ENCODE measurements at places on chromosomes 7 and 10.

- no peak for DNase-seq
Observed at GRCh38 chr7:28979776-28980175, 21.6 kb upstream of the TRIL start.

DNA sequence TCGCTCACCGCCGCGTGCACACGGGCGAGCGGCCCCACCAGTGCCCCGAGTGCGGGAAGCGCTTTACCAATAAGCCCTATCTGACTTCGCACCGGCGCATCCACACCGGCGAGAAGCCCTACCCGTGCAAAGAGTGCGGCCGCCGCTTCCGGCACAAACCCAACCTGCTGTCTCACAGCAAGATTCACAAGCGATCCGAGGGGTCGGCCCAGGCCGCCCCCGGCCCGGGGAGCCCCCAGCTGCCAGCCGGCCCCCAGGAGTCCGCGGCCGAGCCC is 3.3 kb downstream of the REPIN1 start:
- no peak for DNase-seq

DNA sequence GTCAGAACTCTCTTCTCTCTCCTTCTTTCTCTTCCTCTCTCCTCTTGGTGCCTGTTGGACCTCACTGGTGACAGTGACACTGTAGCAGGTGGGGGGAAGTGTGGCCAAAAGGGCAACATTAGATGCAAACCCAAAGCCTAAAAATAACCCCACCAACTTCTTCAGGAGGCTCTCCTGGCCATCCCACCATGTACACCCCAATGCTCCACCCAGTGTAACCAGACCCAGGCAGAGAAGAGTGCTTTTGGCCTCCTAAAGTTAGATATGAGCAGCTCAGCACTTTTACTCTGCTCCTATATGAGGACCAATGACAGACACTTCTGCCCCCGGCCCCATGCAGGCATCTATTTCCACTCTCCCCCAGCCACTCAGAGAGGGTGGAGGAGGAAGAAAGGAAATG is 5.5 kb downstream of the MYOZ1 start:
- DNase-seq = no peak

DNA sequence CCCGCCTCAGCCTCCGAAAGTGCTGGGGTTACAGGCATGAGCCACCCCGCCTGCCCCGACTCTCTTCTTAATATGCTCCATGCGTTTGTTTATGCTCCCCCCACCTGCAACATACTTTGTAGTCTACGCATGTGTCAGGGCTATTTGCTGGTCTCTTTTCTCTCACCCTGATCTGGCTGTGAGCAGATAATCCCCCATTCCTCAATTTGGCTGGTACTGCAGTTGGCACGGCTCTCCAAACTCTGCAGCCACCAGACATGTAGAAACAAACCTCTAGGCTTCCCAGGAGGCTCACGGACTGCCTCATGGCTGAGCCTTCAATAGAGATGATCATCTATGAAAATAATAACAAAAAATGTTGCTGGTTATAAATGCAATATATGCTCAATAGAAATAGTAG is 540.3 kb upstream of the GALNT17 start:
- DNase-seq = no peak

DNA sequence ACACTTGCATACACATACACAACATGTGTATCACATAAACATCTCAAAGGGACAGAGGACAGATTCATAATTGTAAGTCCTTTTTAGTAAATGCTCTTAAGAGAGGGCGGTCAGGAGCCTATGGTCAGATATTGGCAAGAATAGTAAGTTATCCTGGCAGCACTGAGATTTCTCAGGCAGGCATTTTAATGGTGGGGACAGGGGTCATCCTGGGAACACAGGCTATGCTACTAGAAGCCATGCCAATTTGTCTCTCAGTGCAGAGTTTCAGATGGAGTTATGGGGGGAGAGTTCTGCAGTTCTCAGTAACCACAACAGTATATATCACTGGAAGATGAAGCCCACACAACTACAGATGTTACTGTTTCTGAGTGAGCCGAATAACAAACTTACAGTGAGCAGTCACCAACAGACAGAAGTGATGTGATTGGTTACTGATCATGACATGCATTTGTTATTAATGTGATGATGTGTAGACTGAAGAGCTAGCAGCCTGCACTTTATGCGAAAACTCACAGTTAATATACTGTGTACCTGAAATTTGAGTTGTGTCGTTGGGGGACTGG is 16.4 kb downstream of the ZNF487 start:
- DNase-seq = no peak

DNA sequence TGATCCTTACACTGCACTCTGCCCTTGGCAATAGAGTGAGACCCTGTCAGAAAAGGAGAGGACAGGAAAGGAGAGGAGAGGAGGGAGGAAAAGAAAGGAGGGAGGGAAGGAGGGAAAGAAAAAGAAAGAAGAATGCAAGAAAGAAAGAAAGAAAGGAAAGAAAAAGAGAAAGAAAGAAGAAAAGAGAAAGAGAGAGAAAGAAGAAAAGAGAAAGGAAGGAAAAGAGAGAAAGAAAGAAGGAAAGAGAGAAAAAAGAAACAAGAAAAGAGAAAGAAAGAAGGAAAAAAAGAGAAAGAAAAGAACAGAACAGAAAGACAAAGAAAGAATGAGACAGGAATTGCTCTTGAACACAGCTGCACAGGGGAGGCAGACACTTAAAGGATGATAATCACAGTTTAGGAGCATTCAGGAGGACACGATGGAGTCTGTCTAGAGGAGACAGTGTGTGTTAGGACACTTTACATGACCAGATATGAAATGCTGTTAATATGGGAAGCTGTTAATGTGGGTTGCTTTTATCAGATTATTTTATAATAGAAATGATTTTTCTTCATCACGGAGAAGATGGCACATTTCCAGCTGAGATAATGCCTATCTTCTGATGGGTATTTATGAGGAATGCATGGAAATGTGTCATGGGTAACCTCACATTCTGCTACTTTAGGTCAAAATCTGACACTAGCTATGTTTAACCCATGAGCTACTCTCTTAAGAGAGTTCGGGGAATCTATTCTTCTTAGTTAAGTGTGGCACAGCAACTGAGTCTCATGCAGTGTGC is 160.5 kb downstream of the BAMBI start:
- no peak for DNase-seq

DNA sequence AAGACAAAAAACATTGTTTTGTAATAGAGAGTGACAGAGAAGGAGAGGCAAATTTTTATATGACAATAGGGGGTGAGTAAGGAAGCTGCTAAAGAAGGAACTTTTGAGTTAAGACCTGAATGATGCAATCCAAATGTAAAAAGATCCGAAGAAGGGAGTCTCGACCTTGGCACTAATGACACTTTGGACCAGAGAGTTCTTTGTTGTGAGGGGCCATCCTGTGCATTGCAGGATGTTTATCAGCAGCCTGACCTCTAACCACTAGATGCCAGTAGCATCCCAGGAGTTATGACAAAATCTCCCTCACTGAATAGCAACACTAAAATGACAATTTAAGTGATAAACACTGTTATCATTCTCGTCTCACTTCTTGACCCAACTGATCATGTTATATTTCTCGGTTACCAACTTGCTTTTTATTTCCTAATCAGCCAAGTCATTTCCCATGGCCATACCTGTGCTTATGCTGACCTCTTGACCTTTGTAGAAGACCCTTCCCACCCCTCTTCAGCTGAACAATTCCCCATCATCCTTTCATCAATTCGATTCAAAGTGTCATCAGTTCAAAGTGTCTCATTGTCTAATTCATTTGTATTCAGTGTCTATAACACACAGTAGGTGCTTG is 30.0 kb downstream of the DGKI start:
- peak; percentile 47 for DNase-seq

DNA sequence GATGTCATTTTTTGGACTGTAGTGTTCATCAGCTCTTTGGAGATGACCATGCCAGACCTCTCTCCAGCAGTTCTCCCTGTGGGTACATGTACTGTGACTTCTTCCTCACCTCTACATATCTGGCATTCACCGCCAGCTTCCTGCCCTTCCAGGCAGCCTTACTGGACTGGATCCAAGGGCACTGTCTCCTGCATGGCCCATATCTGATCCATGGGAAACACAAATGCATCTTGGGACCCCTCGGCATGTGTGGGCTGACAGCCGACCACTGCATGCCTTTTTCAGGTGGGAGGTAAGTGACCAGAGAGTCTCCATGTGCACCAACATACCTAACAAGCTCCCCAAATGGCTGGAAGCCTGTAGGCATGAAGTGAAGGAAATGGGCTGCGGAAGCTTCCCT is 3.9 kb upstream of the BLVRA start:
- no peak for DNase-seq

- DNase-seq = no peak
Observed at GRCh38 chr7:19293431-19293830, 148.2 kb upstream of the FERD3L start.

DNA sequence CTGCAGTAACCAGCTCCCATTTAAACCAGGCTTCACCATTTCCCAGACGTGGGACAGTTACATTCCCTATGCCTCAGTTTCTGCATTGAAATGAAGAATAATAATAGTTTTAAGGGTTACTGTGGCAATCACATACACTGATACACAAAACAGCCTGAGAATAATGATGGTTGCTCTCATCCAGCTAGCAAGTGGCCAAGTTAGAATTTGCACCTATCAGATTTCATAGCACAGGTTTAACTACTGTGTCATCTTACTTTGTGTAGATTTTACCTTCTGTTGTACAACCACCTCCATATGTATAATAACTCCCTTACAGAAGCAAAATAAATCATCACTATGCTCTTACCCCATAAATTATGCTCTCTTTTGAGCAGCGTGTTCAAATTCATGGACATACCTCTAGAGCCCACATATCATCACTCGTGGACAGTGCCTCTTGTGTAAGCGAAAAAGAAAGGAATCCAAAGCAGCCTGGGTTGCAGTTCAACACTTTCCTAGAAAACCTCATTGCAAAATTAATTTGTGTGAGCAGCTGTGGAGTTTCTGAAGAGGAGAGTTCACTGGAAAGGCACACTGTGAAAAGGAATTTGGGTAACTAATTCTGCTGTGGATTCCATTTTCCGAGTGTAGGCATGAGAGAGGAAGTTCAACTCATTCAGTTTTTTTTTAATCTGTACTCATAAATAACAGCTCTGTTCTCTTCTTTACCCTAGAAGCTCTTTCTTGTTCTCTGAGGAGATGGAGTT is 492.5 kb downstream of the ARL4A start:
- DNase-seq = no peak

GRCh38 chr7:2508327-2509215 is 11.0 kb upstream of the LFNG start:
- DNase-seq = no peak

DNA sequence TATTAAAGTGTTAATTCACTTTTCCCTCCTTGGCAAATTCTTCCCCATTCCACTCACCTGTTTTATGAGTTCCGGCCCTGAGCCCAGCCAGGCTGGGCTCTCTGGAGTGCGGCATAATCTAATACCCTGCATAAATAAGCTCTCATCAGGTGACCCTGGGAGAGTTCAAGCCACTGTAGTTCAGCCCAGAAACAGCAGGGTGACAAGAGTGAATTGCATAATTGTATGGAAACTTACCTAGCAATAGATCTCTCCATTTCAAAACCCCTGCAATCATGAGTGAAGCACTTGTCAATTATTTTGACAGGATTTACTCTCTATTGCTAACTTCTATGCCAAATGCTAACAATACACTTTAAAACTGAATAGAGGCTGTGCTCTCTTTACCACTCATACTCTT is 94.7 kb downstream of the OSBPL3 start:
- DNase-seq = no peak

GRCh38 chr10:89669985-89670384 is 24.9 kb upstream of the PANK1 start:
- DNase-seq = no peak

DNA sequence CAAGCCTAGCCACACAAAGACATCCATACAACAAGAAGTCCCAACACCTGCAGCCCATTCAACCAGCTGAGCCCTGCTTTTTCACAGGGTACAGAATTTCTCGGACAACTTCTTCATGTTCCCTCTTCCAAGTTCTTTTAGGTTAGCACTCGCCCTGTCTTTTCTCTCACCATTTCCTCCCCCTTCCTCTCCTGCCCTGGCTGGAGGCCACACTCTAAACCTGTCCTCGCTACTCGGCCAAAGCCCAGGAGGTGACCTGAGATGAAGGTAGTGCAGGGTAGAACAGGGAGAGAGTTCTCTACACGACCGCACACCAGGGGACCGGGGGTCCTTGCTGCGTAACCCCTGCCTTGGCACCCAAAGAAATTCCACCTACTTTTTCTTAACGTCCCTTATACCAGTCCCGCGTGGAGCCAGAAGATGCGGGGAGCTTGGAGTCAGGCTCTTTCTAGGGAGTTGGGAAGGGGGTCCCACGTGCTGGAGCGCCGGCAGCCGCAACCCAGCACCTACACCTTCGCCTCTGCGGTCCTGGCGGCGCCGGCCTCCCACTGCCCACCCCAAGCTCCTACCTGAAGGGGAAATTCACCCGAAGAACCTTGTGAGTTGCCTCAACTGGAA is 16.0 kb upstream of the DLX6 start:
- DNase-seq = no peak

- DNase-seq = no peak
Observed at GRCh38 chr10:49735161-49735560, 27.0 kb downstream of the OGDHL start.

DNA sequence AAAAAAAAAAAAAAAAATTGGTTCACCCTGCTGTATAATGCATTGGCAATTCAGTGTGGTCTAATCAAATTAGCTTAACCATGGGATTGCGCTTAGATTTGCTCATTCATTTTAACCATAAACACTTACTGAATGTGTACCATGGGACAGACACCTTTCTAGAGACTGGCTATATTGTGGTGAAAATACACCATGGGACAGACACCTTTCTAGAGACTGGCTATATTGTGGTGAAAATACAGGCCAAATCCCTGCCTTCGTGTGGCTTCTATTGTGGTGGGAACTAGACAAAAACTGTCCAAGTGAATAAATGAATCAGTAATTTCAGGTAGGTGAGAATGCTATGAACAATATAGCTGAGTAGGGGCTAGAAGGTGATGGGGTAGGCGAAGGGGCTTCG is 10.2 kb upstream of the REPIN1 start:
- no peak for DNase-seq

DNA sequence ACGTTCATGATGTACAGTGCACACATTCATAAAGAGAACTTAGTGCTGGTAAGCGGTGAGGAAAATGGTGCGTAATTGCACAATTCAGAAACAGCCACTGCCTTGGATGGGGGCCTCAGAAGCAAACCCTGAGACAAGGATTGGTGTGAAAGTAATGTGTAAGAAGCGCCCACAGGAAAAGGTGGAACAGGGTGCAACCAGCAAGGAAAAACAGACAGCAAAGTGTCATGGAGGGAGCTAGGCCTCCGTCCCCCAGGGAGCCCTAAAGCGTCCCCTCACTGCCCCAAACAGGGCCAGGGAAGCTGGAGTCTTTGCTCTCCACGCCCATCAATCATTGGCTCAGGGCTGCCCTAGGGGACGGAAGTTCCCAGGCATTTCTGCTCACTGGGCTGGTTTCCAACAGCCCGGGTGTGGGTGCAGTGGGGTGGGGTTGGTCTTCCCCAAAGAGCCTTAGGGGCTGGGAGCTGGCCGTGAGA is 9.6 kb upstream of the C10orf105 start:
- DNase-seq = no peak

GRCh38 chr10:8325024-8325980 is 270.8 kb downstream of the GATA3 start:
- no peak for DNase-seq

GRCh38 chr7:124718032-124718766 is 47.4 kb downstream of the GPR37 start:
- no peak for DNase-seq

Measured in ACHN (cell line).